ENCODE measurements at places on chromosomes 1 and 21.

- no peak for DNase-seq
Measured at GRCh38 chr1:54249819-54250435, 50.0 kb downstream of the MRPL37 start.

- no peak for DNase-seq
Measured at GRCh38 chr1:236044341-236044740, 20.5 kb downstream of the NID1 start.

DNA sequence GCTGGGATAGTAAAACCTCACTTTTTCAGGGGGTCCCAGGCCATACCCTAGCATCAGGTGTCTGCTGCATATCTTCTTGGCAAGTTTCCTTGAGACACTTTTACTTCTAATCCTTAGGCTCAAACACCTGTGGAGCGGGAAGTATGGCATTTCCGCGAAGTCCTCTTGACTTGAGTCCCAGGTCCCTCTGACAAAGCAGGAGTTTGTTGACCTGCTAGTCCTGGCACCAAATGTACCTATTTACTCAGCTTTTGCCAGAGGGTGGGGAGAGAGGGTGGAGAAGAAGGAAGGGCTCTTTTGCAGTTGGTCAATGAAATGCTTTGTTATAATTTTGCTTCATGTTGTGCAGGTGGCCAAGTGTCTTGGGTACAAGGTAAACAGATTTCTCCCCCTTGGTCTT is 59.7 kb downstream of the CLIC6 start:
- DNase-seq = no peak

DNA sequence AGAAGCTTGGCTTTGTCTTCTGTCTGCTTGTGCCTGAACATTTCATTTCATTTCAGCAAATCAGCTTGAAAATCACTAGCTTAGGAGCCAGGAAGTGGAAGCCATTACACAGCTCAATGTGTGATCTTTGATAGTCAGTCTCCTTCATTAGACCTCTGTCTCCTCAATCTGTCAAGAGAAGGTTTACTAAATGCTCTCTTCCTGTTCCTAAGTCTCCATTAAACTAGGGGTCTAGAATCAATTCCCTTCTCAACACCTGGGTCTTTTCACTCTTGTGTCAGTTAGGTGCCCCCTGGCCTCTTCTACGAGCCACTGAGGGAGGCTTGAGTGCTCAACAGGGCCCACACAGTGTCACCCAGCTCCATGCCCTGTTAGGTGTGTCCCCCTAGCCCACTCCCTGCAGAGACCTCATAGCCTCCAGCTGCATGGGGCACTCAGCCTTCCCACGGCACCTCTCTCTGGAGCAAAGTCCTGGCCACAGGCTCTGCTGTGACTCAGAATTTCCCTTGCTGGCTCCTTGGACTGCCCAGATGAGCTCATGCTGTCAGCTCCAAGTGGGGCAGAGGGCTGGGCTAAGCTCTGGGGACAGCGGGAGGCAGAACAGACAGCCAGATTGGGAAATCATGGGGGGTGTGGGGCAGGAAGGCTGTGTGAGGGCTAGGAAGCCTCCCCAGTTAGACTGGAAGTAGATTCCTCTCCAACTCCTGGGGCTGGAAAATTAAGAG is 115.7 kb upstream of the IPO9 start:
- DNase-seq = peak; percentile 90

DNA sequence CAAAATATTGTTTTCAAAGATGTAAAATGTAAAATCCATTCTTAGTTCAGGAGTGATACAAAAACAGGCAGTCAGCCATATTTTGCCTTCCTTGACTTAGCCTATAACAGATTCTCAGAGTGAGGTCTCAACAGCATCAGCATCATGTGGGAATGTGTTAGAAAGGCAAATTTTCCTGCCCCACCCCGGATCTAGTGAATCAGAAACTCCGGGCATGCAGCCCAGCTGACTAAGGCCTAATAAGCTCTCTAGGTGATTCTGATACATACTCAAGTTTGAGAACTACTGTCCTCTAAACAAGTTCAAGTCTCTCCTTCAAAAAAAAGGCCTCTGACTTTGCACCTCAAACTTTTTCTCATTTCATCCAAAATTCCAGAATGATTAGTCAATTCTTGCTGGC is 46.9 kb upstream of the PRRC2C start:
- DNase-seq = no peak

DNA sequence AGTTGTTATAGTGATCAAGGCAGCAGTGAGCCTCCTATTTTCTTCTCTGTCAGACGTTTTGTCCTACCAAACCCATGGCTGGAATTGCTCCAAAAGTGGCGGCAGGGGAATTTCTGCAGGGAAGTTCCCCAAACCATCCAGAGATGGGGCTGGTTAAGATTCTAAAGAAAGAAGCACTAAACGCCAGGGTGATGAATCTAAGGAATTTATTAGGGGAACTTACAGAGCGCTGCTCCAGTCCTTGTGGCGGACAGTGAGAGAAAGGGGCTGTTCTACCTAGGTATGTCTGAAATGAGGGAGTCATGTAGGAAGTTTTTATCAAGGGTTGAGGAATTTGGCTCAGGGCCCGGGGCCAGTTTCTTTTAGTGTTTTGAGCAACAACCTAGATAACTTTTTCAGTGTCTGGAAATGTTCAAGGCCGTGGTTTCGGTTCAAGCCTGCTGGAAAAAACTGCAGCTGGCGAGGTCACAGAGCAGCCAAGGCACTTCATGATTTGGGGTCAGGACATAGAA is 222.4 kb upstream of the B3GALT2 start:
- DNase-seq = no peak

- DNase-seq = no peak
Measured at GRCh38 chr1:54157401-54157800, 4.6 kb upstream of the CDCP2 start.

- no peak for DNase-seq
Measured at GRCh38 chr21:42025376-42026081, 15.4 kb upstream of the ZBTB21 start.

DNA sequence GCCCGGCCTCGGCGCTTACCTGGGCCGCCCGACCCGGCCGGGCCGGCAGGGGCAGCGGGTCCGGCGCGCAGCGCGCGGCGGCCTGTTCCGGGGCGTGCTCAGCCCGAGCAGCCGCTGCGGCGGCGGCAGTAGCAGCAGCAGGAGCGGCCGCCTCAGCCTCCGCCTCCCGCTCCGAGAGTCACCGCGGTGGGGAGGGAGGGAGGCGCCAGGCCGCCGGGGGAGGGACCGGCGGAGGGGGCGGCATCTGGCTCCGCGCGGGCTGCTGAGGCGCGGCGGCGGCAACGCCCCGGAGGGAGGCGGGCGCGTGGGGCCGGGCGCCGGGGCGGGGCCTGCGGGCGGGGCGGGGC is at the start of gene CTNNBIP1:
Gene CTNNBIP1, minus strand, starts transcription at position 194 of the 347 bp plus-strand sequence. CDS start 38,205 bp downstream, outside the sequence.
- DNase-seq = no peak

- no peak for DNase-seq
Measured at GRCh38 chr1:248758352-248758751, 2.8 kb upstream of the LYPD8 start.

Data from C1 segment of cervical spinal cord (tissue), 14 donors.